CD4-positive, CD25-positive, alpha-beta regulatory T cell (primary cell): ENCODE measurements at places on chromosomes 5 and 9. TPM values are rescaled to one million over a fixed set of nuclear protein-coding genes. Genes with fewer than 3 reads are reported as not detected.

- no peak overlapping the region for H3K27ac ChIP-seq
- H3K36me3 ChIP-seq, result no peaks in the 10 kb centered on the region
- no peaks in the 10 kb centered on the region for H3K27me3 ChIP-seq
- peak; percentile 13 for DNase-seq
Measured at GRCh38 chr5:65760504-65761275, 38.7 kb downstream of the NLN start.

GRCh38 chr9:131262327-131263032, 13.8 kb downstream of the FAM78A start:
- DNase-seq, result no peak
- peaks cover 50% of the 10 kb centered on the region for H3K36me3 ChIP-seq
- H3K4me3 ChIP-seq, result no peak overlapping the region

GRCh38 chr5:56831773-56832172, 16.4 kb downstream of the MAP3K1 start:
- H3K4me3 ChIP-seq, result peak overlapping the region; percentile 87
- peaks cover 2% of the 10 kb centered on the region for H3K36me3 ChIP-seq
- H3K27ac ChIP-seq, result peak overlapping the region; percentile 69
- DNase-seq, result no peak
- H3K4me1 ChIP-seq, result peaks cover 97% of the 10 kb centered on the region
- H3K27me3 ChIP-seq, result no peaks in the 10 kb centered on the region

DNA sequence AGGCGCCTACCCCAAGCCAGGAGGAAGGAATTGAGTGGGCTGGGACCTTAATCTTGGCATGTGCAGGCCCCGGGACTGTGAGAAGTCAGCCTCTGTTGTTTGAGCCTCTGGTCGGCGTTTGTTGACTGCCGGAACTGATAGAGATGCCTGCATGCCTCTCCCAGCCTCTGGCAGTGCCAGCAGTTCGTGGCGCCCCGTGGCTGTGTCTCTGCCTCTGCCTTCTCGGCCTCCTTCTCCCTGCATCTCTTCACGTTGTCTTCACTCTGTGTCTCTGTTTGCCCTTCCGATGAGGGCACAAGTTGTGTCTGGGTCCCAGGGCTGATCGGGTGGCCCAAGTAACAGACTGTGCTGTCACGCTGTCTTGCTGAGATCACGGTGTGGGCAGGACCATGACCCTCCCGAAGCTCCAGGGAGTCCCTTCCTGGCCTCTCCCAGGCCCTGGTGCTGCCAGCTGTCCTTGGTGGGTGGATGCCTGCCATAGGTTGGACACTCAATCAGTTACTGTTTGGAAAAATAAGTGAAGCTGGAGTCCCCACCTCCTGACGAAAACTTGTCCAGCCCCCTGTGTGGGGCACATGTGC, 133.5 kb upstream of the LPCAT1 start:
- DNase-seq, result no peak
- no peak overlapping the region for H3K27ac ChIP-seq
- peaks cover 10% of the 10 kb centered on the region for H3K4me1 ChIP-seq
- no peaks in the 10 kb centered on the region for H3K36me3 ChIP-seq

TMEM38B gene
- total RNA-seq, result 10.6 TPM

DNA sequence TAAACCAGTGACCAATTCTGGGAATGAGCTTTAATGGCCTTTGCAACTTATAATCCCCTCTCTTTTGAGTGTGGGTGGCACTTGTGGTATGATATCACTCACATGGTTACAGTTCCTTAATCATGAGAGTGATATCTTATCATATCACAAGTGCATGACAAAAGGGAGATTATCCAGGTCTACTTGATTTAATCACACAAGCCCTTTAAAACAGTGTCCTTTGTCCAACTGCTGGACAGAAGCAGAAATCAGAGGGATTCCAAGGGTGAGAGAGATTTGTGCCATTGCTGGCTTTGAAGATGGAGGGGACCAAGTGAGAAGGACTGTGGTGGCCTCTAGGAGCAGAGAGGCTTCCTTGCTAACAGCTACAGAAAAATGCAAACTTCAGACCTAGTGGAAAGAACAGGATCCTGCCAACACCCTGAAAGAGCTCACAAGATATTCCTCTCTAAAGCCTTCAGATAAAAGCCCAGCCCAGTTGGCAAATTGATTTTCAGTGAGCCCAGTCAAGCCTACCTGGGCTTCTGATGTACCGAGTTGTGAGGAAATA, 279.0 kb upstream of the TLE4 start:
- H3K27me3 ChIP-seq, result peaks cover 2% of the 10 kb centered on the region
- H3K27ac ChIP-seq, result no peak overlapping the region
- no peaks in the 10 kb centered on the region for H3K36me3 ChIP-seq
- DNase-seq, result no peak
- no peak overlapping the region for H3K4me3 ChIP-seq

- no peak overlapping the region for H3K27ac ChIP-seq
- no peak overlapping the region for H3K4me3 ChIP-seq
- no peaks in the 10 kb centered on the region for H3K4me1 ChIP-seq
- peaks cover 6% of the 10 kb centered on the region for H3K27me3 ChIP-seq
Measured at GRCh38 chr5:59276325-59276675, 617.2 kb downstream of the PDE4D start.
